LoVo (cell line): ENCODE measurements at places on chromosomes 6 and 20.

- no peak for DNase-seq
These were observed 35.7 kb downstream of the TXLNB start for GRCh38 chr6:139256087-139256486.

DNA sequence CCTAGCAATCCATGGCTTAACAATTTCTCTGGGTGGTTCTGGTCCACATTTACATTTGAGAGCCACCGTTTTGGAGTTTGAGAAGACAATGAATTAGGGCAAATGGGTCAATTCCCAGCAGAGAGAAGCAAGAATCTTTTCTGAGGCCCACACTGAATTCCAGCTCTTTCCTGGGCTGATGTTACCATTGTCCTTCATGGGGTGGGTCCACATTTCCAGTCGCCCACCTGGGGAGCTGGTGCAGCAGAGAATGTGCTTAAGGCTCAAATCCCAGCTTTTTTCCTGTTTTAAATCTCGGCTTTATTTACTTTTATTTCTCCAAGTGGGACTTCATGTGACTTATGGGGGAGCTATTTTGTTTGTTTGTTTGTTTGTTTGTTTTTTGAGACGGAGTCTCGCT lies 44.2 kb upstream of the TFAP2C start:
- DNase-seq: no peak

DNA sequence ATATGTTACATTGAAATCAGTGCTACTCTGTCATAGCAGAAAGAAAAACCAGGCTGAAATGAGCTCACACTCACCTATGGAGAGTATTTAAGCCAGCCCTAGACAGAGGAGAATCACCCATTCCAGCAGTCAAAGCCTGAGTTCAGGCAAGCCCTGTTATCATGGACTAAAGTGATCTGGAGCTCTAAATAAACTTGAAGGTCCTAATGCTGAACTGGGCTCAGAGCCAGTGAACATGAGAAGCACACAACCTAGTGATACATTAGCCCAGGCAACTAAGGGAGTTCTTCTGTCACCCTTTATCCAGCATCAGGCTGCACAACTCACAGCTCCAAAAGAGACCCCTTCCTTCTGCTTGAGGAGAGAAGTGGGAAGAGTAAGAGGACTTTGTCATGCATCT lies 425.0 kb downstream of the COL12A1 start:
- no peak for DNase-seq

- no peak for DNase-seq
These were observed 1.5 kb downstream of the HTR1B start for GRCh38 chr6:77461796-77462195.

GRCh38 chr20:53130795-53131194 lies 158.6 kb downstream of the TSHZ2 start:
- DNase-seq: no peak

- no peak for DNase-seq
These were observed 61.5 kb downstream of the EDN1 start for GRCh38 chr6:12351672-12352071.

- no peak for DNase-seq
These were observed 3.2 kb downstream of the LEMD2 start for GRCh38 chr6:33785778-33786177.

DNA sequence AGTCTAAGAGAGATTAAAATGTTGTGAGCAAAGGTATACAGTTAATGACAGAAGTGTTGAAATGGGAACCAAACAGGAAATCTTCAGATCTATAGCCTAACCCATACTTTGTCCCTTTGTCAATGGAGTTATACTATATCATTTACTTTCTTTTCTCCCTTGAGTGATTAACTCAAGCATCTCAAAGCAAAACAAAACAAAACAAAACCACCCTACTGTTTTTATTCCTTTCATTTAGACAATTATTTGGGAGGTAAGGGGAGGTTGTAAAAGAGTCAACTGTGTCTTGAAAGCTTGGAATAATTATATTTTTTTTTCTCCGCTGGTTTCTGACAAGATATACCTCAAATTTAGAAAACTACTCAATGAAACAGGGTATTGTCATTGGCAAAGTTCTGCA lies 139.8 kb upstream of the HMGN3 start:
- no peak for DNase-seq

GRCh38 chr6:83467620-83468036 lies 36.8 kb upstream of the ME1 start:
- DNase-seq: no peak

GRCh38 chr6:90421666-90422065 lies 125.0 kb upstream of the BACH2 start:
- DNase-seq: no peak

DNA sequence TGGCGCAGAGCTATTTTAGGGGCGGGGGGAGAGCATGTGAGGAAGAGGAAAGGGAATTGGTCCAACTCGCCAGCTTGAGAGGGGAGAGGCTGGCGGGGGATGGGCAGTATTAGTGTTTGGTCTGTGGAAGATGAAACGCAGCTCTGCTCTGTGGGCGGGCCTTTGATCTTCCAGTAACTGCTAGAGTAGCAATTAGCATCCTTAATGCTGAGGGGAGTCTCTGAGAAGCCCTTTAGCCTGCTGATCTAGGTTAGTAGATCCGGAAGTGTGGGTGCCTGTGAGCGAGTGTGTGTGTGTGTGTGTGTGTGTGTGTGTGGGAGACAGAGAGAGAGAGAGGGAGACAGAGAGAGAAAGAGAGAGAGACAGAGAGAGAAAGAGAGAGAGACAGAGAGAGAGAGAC lies 117.2 kb upstream of the BACH2 start:
- no peak for DNase-seq

DNA sequence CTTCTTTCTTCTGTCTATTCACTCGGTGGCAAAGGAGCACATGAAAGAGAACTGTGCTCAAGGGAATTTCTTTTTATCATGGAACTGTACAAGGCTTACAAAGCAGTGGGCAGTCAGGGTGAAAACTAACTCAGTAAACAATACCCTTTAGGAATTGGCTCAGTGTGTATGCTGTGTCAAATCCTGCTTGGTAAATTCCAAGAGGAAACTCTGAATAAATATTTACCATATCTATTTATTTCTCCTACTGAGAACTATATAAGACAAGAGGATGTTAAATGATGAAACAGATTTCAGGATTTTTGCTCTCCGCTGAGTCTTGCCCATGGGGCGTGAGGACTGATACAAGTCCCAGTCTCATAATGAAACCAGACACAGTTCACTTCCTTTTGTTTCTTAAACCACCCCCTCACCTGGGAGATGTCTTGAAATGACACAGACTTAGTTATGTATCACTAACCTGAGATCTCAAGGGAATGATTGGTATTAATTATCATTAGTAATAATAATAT lies 188.8 kb downstream of the BACH2 start:
- no peak for DNase-seq

DNA sequence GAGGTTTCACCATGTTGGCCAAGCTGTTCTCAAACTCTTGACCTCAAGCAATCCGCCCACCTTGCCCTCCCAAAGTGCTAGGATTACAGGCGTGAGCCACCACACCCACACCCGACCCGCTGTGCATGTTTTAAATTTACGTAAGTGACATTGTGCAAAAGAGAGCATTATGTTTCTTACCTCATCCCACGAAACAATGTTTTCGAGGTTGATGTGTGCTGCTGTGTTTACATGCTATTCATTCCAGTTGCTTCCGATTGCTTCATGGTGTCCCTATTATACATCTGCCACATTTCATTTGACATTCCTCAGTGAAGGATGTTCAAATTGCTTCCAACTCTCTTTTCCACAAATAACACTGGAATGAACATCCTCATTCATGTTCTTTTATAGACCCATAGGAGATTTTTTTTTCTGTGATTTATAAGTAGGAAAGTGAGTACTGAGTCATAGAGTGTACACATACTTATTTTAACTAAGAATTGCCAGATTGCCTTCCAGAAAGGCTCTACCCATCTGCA lies 403.9 kb upstream of the JARID2 start:
- DNase-seq: no peak

- no peak for DNase-seq
These were observed 18.1 kb downstream of the MTRES1 start for GRCh38 chr6:107045826-107046675.

DNA sequence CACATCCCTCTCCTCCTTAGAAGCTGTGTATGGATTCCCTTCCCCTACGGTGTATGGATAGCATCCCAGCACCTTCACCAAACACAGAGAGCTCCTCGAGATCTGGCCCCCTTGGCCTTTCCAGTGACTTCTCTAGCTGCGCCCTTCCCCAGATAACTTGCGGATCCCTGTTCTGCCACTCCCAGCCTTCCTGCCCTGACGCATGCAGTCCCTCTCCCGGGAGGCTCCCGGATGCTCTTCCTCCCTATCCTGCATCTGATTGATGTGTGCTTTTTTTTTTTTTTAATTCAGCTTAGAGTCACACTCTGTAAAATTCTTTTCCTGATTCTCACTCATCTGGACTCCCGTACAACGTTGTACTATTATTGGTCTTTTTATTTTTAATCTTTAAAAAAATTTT lies 44.8 kb downstream of the GCNT2 start:
- DNase-seq: no peak

DNA sequence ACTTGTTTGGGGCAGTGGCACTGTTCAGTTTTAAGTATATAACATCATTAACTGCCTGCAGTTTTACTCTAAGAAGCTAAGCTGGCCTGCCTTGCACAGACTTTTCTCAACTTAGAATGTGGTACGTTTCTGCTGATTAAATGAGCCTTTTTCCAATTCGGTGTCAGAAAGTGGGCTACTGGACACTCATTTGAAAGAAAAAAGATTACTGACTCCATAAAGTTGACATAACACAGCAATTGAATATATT lies 2.1 kb downstream of the ZMYND8 start:
- DNase-seq: no peak

DNA sequence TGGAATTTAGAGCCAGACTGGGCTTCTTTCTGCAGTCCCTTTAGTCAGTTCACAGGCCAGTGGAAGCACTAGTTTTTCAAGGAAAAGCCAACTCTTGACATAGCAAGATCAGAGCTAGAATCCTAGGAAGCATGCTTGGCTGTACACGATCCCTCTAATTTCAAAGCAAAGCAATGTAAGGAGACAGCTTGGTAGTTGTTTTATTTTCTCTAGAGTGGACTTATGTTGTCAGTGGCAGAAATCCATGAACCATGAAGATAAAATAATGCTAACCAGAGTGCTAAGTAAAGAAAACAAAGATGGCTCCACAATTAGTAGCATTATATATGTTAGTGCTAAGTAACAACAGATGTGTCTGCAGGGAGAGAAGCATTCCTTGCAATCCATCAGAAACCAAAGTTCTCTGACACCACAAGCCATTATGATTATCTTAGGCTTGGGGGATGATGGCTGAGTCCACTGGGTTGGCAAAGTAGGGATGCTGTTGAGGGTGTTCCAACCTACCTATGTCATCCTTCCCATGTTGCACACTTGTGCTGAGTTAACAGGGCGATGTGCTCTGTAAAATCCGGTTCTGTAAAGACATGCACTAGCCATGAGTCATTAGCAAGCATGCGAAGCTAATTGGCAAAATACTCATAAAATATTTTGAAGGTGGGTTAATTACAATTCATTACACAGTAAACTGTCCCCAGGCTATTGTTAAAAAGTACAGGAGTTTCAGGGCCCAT lies 115.2 kb downstream of the BMP2 start:
- no peak for DNase-seq

- no peak for DNase-seq
These were observed 2.6 kb downstream of the SIRPG start for GRCh38 chr20:1654996-1655395.

DNA sequence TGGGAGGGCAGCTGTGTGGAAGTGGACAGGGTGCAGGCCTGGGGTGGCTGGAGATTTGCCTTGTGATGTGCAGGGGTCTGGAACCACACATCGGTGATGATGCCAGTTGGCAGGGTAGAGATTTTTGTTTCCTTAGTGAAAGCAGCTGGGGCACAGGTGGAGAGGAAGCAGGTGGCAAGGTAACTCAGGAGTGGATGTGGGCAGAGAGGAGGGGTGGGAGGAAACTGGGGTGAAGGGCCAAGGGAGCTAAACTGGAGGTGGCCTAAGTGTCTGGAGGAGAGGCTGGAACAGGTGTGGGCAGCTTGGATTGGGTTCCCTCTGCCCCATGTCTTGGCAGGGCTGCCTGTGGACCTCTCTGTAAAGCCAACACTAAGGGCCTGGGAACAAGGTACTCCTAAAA lies 4.7 kb upstream of the SCUBE3 start:
- no peak for DNase-seq

GRCh38 chr20:23326774-23327173 lies 23.8 kb upstream of the NXT1 start:
- DNase-seq: no peak

DNA sequence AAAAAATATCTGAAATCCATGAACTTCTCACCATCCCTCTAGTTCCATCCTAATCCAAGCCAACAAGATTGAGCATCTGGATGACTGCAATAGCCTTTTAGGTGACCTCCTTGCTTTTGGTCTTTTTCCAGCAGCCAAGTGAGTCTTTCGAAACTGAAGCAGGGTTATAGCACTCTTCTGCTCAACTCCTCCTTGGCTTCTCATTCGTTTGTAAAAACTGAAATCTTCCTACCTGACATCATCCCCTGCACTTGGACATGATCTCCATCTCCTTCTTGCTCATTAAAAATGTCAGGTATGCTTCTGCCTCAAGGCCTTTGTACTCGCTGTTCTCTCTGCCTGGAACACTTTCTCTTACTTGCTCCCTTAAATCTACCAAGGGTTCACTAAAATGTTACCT lies 46.0 kb downstream of the STX7 start:
- DNase-seq: no peak

GRCh38 chr20:63382551-63383300 lies 21.6 kb upstream of the CHRNA4 start:
- no peak for DNase-seq

DNA sequence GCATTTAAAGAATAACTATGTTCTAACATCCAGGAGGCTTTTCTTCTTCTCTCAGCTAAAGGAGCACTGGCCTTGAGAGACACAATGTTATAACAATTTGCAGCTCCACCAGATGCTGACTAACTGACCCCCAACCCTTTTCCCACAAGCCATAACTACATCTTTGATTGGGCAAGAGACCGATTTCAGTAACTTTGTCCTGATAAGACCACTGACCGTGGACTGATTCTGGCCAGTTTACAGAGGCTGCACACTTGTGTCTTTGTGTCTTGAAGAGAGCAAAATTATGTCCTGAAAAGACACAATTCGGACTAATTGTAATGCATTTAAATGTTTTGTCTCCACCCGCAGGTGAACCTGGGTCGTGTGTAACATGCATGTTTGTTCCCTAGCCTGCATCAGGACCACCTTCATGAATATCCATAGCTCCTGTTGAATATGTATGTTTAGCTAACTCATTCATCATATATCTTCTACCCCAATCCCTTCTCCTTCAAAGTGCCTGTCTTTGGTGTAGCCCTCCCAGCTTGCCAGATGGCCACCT lies 22.3 kb downstream of the ABRACL start:
- no peak for DNase-seq

GRCh38 chr20:59515013-59515905 lies 89.1 kb upstream of the PHACTR3 start:
- DNase-seq: peak; percentile 68

DNA sequence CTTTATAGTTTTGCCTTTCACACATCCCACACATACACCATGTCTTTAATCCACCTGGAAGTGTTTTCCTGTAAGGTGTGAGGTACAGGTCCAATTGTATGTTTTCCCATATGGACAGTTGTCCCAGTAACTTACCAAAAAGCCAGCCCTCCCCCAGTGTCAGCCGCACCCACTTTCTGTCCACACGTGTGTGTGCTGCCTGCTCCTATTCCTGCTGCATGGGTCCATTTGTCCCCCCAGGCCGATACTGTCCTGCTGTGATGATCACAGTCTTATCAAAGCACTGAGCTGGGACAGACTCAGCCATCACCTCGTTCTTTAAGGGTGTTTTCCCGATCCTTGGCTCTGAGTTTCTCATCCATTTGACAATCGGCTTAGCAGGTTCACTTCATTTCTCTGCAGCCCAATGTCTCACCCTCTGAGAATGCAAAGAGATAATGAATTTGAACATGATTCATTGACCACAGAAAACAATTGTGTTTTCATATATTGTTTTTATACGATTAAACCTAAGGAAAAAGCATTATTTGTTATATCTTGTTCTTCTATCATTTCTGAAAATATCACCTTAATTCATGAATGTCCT lies 9.6 kb downstream of the VSX1 start:
- no peak for DNase-seq
